ENCODE measurements at places on chromosomes 7 and 10. TPM values are rescaled to one million over a fixed set of nuclear protein-coding genes. Genes with fewer than 3 reads are reported as not detected.

The GNAI1 gene
- total RNA-seq, result 58.8 TPM

The CFAP70 gene
- 0.27 TPM for total RNA-seq

The GPR26 gene
- not detected for total RNA-seq

The TMEM225B gene
- 0.54 TPM for total RNA-seq

The IFIT3 gene
- total RNA-seq, result 11.4 TPM

The MOGAT3 gene
- not detected for total RNA-seq

The MMP21 gene
- not detected for total RNA-seq

The CFAP46 gene
- not detected for total RNA-seq

DNA sequence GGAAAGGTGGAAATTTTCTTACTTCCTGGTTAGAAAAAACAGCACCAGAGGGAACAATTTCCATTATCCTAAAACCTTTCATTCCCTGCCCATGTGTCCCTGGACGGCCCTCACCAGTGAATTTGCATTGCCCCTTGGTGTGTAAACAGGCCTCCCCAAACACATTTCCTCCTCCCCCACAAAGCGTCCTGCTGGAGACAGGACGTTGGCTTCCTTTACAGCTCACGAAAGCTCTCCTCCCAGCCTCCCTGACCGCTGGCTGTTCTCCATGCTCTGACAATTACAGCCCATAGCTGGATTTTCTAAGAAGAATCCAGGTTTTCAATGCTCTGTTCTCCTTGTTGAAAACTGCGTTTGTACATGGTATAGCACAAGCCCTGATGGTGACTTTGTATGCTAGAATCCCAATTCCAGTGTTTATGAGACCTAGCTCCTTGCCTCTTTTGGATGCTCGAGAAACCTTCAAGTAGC, 724.2 kb upstream of the CELF2 start:
- no peak for DNase-seq

DNA sequence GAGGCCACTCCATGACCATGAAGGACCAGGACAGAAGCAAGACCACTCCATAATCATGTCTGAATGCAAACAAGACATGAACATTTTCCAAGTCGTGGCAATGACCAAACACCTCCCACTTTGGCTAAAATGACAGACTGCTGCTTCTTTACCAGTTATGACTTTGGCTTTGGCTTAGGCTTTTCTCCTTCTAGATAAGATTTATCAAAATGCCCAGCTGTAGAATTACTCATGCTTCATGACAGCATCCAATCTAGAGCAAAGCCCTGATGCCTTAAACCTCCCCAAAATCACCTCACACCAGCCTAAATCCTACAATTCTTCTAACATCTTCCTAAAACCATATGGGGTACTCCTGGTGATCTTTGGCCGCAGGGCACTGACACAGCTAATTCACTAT, 102.1 kb downstream of the VPS41 start:
- no peak for DNase-seq

- DNase-seq, result no peak
Observed at GRCh38 chr7:33109005-33109757, at the start of gene RP9. Gene RP9 (minus strand): TSS chr7:33109404. CDS start chr7:33109372, 32 bp downstream.

GRCh38 chr10:21912625-21913024, 90.9 kb downstream of the DNAJC1 start:
- DNase-seq, result no peak

- no peak for DNase-seq
Observed at GRCh38 chr7:10120936-10121335, 852.7 kb upstream of the PHF14 start.

- no peak for DNase-seq
Observed at GRCh38 chr10:24971374-24971773, 19.0 kb upstream of the PRTFDC1 start.

GRCh38 chr7:2474224-2474623, 2.0 kb downstream of the GRIFIN start:
- no peak for DNase-seq

DNA sequence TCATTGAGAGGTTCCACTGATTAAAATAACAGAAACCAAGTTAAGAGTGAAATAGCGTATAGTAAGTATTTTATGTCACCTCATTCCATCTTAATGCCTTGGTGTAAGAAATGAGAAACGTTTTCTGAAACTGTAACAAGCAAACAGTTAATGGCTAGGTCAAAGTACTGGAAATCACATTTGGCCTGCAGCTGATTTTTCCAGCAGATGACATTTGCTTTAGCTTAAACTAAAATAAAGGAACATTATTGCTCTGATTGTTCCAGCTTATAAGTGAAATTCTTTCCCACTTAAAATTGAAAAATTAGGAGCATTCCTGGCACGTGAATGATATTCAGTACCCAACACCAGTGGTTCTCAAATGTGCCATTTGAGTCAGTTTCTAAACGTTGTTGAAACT, 213.6 kb upstream of the DPP6 start:
- DNase-seq, result no peak

GRCh38 chr10:27743012-27743876, 2.4 kb downstream of the MKX start:
- DNase-seq, result no peak

- no peak for DNase-seq
Observed at GRCh38 chr10:72332423-72333111, 22.2 kb downstream of the DNAJB12 start.

- DNase-seq, result no peak
Observed at GRCh38 chr10:66466622-66467021, 459.2 kb upstream of the LRRTM3 start.

GRCh38 chr7:2708547-2709310, 20.7 kb downstream of the AMZ1 start:
- no peak for DNase-seq

DNA sequence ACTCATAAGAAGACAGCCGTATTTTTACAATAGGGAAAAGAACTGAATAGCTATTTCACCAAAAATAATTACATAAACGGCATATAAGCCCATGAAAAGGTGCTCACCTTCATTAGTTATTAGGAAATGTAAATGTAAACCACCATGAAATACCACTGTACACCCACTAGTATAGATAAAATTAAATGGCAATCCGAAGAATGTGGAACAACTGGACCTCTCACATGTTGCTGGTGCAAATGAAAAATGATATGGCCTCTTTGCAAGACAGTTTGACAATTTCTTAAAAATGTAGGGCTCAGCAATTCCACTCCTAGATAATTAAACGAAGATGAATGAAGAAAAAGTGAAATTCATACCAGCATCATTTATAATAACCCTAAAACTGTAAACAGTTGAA, 91.8 kb downstream of the MAPK8 start:
- DNase-seq, result no peak

GRCh38 chr10:29932991-29933390, 126.4 kb downstream of the JCAD start:
- DNase-seq, result no peak

- DNase-seq, result no peak
Observed at GRCh38 chr10:30537586-30537985, 92.0 kb downstream of the LYZL2 start.

DNA sequence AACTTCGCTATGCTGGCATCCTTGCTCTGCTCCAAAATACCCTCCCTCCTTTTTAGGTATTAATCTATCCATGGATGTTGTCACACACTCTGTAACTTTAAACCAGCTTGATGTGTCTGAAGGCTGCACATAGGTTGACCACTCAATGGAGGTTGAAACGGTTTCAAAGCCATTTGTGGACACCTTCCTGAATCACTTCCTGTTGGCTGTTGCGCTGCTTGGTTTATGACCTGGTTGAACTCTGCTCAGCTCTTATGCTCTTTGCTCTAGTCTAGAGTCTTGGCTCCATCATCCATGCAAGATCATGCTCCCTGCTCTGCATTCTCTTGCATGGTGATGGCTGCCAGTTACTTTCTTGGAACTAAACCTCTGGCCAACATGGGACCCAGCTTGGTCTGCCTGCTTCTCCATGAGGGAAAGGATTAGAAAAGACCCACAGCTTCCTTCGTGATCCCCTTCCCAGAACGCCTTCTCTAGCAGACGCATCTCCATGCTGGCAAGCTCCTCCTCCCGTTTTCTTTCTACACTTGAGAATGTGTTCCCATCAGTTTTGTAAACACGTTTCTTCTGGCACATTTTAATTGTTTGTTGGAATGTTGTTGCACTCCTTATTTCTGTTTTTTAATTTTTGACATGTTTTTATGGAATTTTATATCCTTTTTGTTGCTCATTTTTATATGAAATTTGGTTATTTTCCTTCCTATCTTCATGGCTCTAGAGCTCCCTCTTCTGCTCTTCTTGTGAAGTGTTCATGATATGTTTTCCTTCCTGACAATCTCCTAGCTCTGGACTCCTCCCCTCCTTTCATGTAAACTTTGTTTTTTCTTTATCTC, 149.8 kb downstream of the XPNPEP1 start:
- peak; percentile 47 for DNase-seq

GRCh38 chr7:94394437-94395140, at the start of gene COL1A2:
Gene COL1A2 (plus strand): TSS chr7:94394895. CDS start chr7:94395032, 137 bp downstream.
- DNase-seq, result peak; percentile 97

GRCh38 chr7:3270362-3270761, 30.7 kb upstream of the SDK1 start:
- DNase-seq, result no peak

- DNase-seq, result no peak
Observed at GRCh38 chr7:72413290-72413689, 1.2 kb upstream of the CALN1 start.

DNA sequence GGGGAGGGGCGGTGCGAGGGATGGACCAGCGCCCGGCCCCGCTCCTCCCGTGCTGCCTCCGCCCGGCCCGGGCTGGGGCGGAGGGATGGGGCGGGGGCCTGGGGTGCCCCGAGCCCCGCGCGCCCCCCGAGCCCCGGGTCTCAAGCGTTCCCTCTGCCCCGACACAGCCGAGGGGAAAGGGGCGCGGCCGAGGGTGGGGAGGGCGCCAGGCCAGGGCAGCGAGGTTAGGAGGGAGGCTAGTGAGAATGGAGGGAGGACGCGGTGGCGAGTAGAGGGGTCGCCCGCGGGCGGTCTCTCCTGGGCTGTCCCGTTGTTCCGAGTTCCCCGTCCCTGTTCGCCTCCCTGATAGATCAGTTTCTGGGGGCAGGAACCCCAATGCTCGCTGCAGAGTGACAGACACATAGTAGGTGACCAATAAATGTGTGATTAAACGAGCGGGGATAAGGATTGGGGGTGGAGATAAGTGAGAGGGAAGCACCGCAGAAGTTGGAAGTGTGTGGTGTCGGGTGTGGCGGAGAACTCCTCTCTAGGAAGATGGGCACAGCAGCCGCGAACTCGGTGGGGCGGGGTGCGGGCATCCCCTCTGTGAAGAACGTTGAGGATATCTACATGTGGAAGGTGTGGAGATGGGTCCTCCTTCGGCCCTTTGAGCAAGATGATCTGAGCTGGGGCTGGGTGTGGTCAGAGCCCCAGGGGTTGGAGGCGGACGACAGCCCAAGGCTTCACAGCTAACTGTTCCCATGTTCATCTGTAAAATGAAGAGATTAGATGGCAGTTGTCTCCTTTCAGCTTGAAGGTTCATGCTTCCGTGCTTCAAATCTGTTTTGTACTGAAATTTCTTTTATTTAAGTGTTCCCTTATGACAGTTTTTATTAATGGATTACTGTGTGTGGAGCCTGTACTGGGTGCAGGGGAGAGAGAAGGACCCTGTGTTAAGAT, 580 bp downstream of the ZNF775 start:
- peak; percentile 19 for DNase-seq

GRCh38 chr10:10872035-10872673, 145.5 kb upstream of the CELF2 start:
- peak; percentile 90 for DNase-seq

GRCh38 chr10:30073767-30074060, 14.3 kb upstream of the JCAD start:
- DNase-seq, result no peak

DNA sequence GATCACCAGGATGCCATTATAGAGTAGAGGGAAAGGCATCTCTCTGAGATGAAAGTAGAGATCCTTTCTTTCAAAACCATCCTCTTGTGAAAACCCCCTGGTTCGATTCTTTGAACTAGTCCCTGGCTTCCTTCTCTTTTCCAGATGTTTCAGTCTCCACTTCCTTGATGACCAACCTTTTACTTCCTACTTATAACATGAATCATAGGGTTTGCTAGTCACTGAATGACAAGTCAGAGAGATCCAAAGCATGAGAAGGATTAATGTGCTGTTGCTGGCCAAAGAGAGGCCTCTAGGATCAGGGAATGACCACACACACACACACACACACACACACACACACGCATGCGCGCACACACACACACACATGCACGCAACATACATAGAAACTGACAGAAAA, 161.1 kb upstream of the FRMD4A start:
- DNase-seq, result no peak

GRCh38 chr7:132100981-132101380, 475.3 kb downstream of the PLXNA4 start:
- no peak for DNase-seq

DNA sequence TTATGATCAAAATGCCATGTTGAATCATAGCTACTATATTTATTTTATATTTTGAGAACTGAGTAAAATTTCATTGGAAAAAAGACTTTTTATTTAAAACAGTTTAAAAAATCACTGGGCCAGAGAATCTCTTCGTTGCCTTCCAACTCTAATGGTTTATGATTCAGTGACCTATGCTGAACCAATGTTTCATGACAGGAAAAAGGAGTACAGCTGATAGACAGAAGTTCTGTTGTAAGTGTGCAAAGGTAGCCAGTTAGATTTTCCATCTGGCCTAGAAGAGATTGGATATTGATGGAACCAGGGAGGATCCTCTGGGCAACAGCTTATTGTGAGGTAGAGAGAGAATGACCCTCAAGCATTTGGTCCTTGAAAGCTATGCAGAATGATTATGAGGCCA, 745.8 kb downstream of the SUGCT start:
- DNase-seq, result peak; percentile 43

- DNase-seq, result no peak
Observed at GRCh38 chr10:26682931-26683330, 14.6 kb upstream of the PDSS1 start.

GRCh38 chr7:50552921-50553320, 12.3 kb downstream of the DDC start:
- DNase-seq, result peak; percentile 29

DNA sequence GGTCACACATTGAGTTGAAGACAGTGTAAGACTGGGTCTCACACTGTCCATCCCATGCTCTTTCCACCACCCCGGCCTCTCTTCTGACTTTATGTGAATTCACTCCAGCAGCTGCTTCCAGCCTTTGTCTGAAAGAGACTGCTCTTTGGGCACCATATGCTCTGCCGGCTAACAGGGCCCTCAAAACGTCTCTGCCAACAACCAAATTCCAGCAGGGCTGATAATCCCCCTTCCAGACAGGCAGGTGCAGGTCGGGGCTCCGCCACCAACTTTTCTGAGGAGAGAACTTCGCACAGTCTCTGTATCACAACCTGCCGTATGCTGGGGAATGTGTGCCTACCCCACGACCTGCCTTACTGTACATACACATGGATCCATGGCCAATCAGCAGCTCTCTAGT, 64.3 kb downstream of the PLXNA4 start:
- DNase-seq, result no peak

GRCh38 chr7:151109094-151110048, 23.1 kb downstream of the AGAP3 start:
- DNase-seq, result no peak
